ENCODE measurements at places on chromosomes 6 and 20.

GRCh38 chr6:70289299-70289698 lies 13.6 kb downstream of the COL9A1 start:
- H3K27ac ChIP-seq: no peak overlapping the region
- no peaks in the 10 kb centered on the region for H3K4me1 ChIP-seq
- H3K36me3 ChIP-seq: no peaks in the 10 kb centered on the region
- no peak for DNase-seq

- H3K27ac ChIP-seq: no peak overlapping the region
- no peak for DNase-seq
- no peak overlapping the region for H3K4me3 ChIP-seq
- H3K36me3 ChIP-seq: no peaks in the 10 kb centered on the region
- H3K27me3 ChIP-seq: no peaks in the 10 kb centered on the region
- no peaks in the 10 kb centered on the region for H3K4me1 ChIP-seq
These were observed 102.2 kb downstream of the SYCP2 start for GRCh38 chr20:59831024-59831915.

DNA sequence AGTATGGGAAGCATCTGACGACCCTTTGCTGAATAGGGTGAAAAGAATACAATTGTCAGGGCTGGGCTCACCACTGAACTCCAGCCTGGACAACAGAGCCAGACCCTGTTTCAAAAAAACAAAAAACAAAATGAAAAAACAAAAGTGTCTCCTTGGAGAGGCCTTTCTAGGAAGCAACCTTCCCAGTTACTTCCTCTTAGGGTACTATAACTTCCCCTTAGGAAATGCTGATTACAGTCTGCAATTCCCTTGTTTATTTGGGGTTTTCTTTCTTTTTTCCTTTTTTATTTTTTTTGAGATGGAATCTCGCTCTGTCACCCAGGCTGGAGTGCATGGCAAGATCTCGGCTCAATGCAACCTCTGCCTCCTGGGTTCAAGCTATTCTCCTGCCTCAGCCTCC lies 20.5 kb upstream of the TTPAL start:
- H3K4me1 ChIP-seq: no peaks in the 10 kb centered on the region
- H3K4me3 ChIP-seq: no peak overlapping the region
- H3K36me3 ChIP-seq: no peaks in the 10 kb centered on the region
- no peak for DNase-seq
- H3K27ac ChIP-seq: no peak overlapping the region
- no peaks in the 10 kb centered on the region for H3K27me3 ChIP-seq

DNA sequence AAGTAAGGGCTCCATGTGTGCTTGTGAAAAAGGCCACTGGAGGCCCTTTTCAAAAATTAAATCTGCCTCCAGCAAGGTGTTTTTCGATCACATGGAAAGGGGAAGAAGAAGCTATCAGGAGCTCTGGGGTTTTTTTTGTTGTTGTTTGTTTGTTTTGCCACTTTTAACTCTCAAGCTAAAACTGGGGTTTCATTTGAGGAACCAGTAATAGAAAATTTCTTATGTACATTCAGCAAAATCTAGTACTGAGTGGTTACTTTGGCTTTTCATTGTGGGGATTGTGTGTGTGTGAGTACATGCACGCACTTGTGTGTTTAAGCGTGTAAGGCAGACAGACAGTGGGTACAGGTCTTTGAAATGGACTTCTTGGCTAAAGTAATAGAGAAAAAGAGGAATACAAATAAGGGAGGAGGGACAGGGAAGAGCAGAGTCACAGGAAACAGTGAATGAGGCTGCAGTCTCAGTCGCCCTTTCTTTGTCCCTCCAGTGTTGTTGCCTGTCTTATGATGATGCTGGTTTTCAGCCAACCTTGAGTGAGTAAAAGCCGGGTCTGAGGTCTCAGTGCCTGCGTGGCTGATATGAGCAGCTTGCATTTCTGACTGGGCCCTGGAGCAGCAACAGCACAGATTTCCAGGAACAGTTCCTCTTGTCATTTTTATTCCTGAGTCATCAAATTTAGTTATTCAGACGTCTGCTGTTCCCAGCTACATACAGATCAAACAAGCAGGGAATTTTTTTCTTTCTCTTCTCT lies 26.2 kb downstream of the SLC16A10 start:
- no peak overlapping the region for H3K4me3 ChIP-seq
- H3K27ac ChIP-seq: peak overlapping the region; percentile 24
- H3K4me1 ChIP-seq: peaks cover 36% of the 10 kb centered on the region
- peak; percentile 61 for DNase-seq

DNA sequence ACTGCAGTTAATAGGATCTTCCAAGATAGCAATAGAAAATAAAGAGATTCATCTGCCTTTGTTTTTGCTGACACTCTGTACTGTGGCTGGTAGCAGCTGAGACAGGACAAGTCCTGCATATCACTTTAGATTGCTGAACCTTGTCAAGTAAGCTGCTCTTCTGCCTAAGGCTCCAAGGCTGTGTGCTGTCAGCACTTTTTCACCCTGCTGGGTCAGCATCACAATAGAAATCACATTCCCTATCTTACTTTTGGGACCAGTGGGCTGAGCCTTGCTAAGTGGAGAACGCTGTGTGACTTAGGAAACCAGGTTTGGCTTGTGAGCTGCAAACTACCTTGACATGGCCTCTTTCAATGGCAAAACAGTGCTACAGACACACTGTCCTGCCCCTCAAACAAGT lies 263.9 kb downstream of the FRK start:
- H3K27me3 ChIP-seq: no peaks in the 10 kb centered on the region
- DNase-seq: no peak
- no peaks in the 10 kb centered on the region for H3K4me1 ChIP-seq
- no peaks in the 10 kb centered on the region for H3K36me3 ChIP-seq
- no peak overlapping the region for H3K4me3 ChIP-seq

GRCh38 chr6:11497107-11497506 lies 40.4 kb upstream of the TMEM170B start:
- no peaks in the 10 kb centered on the region for H3K4me1 ChIP-seq
- DNase-seq: no peak
- H3K36me3 ChIP-seq: no peaks in the 10 kb centered on the region
- no peak overlapping the region for H3K4me3 ChIP-seq

GRCh38 chr6:149033454-149033853 lies 284.1 kb upstream of the TAB2 start:
- H3K4me3 ChIP-seq: no peak overlapping the region
- H3K27me3 ChIP-seq: no peaks in the 10 kb centered on the region
- peak overlapping the region; percentile 59 for H3K27ac ChIP-seq
- no peak for DNase-seq

- H3K27ac ChIP-seq: no peak overlapping the region
- no peak for DNase-seq
- no peak overlapping the region for H3K4me3 ChIP-seq
- H3K27me3 ChIP-seq: no peaks in the 10 kb centered on the region
- peaks cover 27% of the 10 kb centered on the region for H3K4me1 ChIP-seq
These were observed 8.7 kb downstream of the MAFB start for GRCh38 chr20:40680161-40680959.

GRCh38 chr20:6311097-6311496 lies 188.3 kb upstream of the FERMT1 start:
- H3K36me3 ChIP-seq: no peaks in the 10 kb centered on the region
- no peak for DNase-seq
- H3K27me3 ChIP-seq: no peaks in the 10 kb centered on the region
- H3K4me3 ChIP-seq: no peak overlapping the region
- no peaks in the 10 kb centered on the region for H3K4me1 ChIP-seq

- no peaks in the 10 kb centered on the region for H3K27me3 ChIP-seq
- H3K4me3 ChIP-seq: peak overlapping the region; percentile 39
- H3K27ac ChIP-seq: peak overlapping the region; percentile 92
- H3K4me1 ChIP-seq: peaks cover 41% of the 10 kb centered on the region
- peak; percentile 42 for DNase-seq
These were observed 695 bp downstream of the ARHGAP18 start for GRCh38 chr6:129709196-129709768.

GRCh38 chr20:61891916-61892649 lies 173.6 kb downstream of the TAF4 start:
- no peak overlapping the region for H3K4me3 ChIP-seq
- peaks cover 4% of the 10 kb centered on the region for H3K4me1 ChIP-seq
- no peak for DNase-seq
- H3K27me3 ChIP-seq: no peaks in the 10 kb centered on the region

- H3K27me3 ChIP-seq: no peaks in the 10 kb centered on the region
- no peak overlapping the region for H3K27ac ChIP-seq
- no peak for DNase-seq
- no peak overlapping the region for H3K4me3 ChIP-seq
These were observed 19.7 kb downstream of the NPEPL1 start for GRCh38 chr20:58712151-58712791.

DNA sequence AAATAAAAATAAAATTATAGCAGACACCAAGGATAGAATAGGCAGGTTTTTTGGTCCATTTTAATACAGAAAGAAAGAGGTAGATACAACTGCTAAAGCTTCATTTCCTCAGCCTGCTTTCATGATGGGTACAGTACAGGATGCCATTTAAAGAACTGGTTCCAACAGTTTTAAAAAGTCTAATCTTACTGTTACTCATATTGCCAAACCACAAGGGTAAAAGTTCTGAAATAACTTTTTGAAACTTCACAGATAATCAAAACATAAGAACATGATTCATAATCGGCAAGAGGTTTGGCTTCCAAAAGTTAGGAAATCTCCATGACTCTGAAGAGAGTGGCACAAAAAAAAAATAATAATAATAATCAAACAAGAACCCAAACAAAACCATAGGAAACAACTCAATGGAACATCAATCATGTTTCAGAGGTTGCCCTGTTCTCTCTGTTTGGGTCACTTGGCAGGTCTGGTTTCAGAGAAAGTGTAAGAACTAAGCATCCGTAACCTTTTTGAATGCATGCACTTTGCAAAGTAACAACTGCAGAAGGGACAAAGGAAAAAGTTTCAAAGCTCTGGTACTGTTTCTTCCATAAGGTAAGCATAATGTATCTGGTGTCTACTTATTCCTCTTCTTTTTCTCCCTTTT lies 79.7 kb downstream of the SMLR1 start:
- H3K4me3 ChIP-seq: no peak overlapping the region
- no peak overlapping the region for H3K27ac ChIP-seq
- DNase-seq: no peak
- H3K36me3 ChIP-seq: no peaks in the 10 kb centered on the region
- H3K27me3 ChIP-seq: no peaks in the 10 kb centered on the region

- H3K4me1 ChIP-seq: peaks cover 29% of the 10 kb centered on the region
- H3K27ac ChIP-seq: no peak overlapping the region
- H3K27me3 ChIP-seq: no peaks in the 10 kb centered on the region
These were observed 5.0 kb upstream of the LSM14B start for GRCh38 chr20:62117362-62117646.

- no peak overlapping the region for H3K4me3 ChIP-seq
- peaks cover 43% of the 10 kb centered on the region for H3K4me1 ChIP-seq
- H3K27ac ChIP-seq: no peak overlapping the region
- peak; percentile 30 for DNase-seq
These were observed 7.9 kb upstream of the GMNN start for GRCh38 chr6:24766680-24767462.

- H3K27ac ChIP-seq: peak overlapping the region; percentile 48
- peaks cover 64% of the 10 kb centered on the region for H3K4me1 ChIP-seq
- DNase-seq: no peak
- H3K4me3 ChIP-seq: no peak overlapping the region
- no peaks in the 10 kb centered on the region for H3K27me3 ChIP-seq
These were observed 32.6 kb downstream of the KCNK5 start for GRCh38 chr6:39196673-39197091.

GRCh38 chr6:128230267-128230989 lies 290.0 kb downstream of the PTPRK start:
- peak overlapping the region; percentile 39 for H3K27ac ChIP-seq
- no peak overlapping the region for H3K4me3 ChIP-seq
- DNase-seq: no peak
- H3K36me3 ChIP-seq: no peaks in the 10 kb centered on the region
- H3K4me1 ChIP-seq: peaks cover 28% of the 10 kb centered on the region
- no peaks in the 10 kb centered on the region for H3K27me3 ChIP-seq

DNA sequence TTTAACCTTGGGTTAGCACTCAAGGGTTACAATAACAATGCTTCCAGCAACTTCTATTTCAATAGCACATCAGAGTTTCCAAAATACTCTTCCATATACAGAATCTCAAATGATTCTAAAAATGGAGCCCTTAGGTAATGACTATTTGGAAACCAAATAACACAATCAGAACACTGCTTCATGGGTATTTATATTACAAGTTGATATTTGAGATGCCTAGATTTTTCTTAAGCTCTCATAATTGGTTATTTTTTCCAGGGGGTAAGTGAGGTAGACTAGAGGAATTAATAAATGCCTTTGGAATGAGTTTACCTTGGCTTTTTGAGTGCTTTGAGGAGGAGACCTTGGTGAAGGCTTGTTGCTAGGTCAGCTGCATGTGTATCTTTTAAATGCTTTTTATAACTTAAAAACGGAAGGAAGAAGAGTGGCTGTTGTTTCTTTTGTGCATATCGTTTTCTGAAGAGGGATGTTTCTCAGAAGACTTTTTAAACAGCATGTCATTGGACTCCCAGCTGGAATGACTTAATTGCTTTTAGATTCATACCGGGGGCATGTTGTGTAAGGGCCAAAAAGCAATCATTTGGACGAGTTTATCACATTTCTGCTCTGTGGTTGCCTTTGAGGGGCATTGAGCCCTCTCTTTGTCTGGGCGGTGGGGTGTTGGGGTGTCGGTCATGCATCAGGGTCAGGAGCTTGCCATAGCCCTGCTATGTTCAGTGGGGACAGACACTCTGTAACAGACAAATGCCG lies 186.0 kb downstream of the DTNBP1 start:
- H3K4me3 ChIP-seq: no peak overlapping the region
- H3K27ac ChIP-seq: no peak overlapping the region
- DNase-seq: no peak
- H3K36me3 ChIP-seq: no peaks in the 10 kb centered on the region

DNA sequence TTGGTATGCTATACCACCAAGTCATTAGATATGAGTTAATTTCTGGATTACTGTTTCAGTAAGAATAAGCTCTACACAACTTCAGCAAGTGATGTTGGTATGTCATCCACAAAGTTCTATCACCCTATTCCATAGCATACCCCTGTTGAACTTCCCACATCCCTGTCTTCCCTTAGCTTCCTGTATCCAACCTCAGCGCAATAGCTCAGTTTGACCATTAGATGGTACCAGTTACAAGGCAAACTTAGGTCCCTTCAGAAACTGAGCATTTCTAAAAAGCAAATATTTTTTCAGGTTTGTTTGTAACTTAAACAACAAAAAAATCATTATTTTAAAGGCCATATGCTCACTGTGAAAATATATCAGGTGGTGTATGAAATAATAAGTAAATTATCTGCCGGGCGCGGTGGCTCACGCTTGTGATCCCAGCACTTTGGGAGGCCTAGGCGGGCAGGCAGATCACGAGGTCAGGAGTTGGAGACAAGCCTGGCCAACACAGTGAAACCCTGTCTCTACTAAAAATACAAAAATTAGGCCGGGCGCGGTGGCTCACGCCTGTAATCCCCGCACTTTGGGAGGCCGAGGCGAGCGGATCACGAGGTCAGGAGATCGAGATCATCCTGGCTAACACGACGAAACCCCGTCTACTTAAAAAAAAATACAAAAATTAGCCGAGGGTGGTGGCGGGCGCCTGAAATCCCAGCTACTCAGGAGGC lies 8.8 kb upstream of the MOG start:
- no peaks in the 10 kb centered on the region for H3K36me3 ChIP-seq
- H3K4me1 ChIP-seq: peaks cover 10% of the 10 kb centered on the region
- H3K4me3 ChIP-seq: no peak overlapping the region
- no peak overlapping the region for H3K27ac ChIP-seq
- no peaks in the 10 kb centered on the region for H3K27me3 ChIP-seq
- no peak for DNase-seq

Data from body of pancreas (tissue), 4 donors.